ENCODE measurements at places on chromosomes 4 and X.

DNA sequence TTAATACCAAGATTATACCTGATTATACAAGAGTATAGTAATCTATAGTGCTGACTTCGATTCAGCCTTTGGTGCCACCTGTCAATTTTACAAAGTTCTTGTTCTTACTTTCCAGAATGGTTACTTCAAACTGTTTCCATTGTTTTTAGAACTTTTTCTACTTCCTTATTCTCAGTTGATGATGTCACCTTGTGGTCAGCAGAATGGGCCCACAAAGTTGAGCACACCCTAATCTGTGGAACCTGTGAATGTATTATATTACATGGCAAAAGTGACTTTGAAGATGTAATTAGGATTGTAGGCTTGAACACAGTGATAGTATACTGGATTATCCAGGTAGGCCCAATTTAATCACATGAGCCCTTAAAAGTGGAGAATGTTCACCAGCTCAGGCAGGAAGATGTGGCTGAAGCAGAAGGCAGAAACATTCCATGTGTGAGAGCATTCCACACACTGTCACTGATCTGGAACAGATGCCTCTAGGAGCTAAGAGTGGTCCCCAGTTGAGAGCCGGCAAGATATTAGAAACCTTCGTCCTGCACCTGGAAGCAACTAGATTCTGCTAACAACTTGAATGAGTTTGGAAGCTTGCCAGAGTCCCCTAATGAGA, 6.3 kb upstream of the SGMS2 start:
- peak; percentile 44 for DNase-seq

DNA sequence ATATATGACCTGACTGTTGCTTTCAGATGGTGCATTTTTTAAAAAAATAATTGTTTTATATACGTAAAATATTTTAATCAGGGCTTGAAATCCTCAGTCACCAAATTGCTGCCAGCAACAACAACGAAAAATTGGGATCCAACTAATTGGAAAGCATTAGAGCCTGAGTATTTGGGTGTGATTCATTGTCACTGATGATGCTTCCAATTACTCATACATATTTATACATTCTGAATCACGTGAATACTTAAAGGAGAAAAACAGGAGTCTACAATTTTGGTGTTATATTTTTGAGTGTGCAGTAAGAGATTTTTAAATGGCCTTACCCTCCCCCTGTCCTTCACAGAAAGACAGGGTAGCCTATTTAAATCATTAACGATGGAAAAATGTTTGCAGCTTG, 765.6 kb upstream of the TENM3 start:
- DNase-seq = no peak

DNA sequence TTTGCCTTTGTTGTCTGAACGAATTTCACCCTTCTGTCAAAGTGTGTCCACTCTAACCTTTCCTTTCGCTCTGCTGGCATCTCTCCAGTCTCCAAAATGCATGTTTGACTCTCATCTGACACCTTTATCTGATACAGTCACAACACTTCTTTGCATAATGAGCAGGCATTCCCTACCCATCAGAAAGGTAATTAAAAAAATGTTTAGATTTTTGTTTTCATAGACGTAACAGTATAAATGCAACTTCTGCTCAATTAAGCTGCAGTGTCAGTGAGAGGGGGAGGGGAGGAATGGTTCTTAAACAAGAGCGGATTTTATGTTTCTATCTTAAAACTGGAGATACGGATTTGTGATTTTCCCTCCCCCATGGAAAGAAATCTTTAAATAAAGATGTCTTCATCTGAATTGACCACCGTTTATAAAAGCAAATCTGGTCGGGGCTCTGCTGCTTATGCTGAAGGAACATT, 70.2 kb downstream of the CXXC4 start:
- no peak for DNase-seq

DNA sequence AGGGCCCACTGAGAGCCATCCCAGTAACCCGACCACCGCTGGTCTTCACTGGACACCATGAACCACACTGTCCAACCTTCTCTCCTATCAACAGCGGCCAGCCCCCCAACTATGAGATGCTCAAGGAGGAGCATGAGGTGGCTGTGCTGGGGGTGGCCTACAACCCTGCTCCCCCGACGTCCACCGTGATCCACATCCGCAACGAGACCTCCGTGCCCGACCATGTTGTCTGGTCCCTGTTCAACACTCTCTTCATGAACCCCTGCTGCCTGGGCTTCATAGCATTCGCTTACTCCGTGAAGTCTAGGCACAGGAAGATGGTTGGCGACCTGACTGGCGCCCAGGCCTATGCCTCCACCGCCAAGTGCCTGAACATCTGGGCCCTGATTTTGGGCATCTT, 423.8 kb upstream of the EPHA5 start:
- DNase-seq = no peak

GRCh38 chr4:10023806-10024205, 2.5 kb upstream of the SLC2A9 start:
- DNase-seq = no peak

DNA sequence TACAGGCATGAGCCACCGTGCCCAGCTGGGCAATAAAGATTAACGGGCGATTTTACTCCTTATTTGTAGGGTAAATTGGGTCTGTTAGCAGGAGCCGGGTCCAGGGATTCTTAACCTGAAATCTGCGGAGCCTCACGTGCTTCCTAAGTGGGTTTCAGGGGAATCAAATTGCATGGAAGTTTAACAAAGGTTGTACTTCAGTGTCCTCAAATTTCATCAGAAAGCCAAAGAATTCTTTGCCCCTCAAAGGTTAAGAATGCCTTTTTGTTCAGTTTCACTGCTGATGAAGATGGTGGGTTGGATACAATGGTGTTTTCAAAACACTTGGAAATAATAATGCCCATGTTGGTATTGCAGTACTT, 67.9 kb downstream of the AFF1 start:
- DNase-seq = no peak

GRCh38 chr4:71609651-71610050, 174.2 kb downstream of the GC start:
- DNase-seq = no peak

- DNase-seq = no peak
Observed at GRCh38 chrX:116409219-116409618, 27.2 kb upstream of the SLC6A14 start.

DNA sequence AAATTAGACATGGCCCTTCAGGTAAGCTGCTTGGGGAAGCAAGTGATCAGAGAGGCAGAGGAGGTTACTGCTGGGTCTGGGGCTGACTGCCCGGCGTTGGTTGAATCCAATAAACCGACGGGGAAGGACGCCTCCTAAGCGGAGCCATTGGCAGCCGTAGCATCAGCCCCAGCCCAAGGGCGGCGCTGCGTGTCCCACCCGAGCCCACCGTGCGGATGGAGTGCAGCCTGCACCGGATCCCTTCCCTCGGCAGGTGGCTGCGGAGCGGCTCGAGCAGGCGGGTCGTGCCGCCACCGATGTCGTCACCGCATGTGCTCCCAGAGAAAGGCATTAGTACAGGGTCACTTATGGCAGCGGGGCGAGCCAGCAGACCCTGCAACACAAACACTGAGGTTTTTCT, 82.1 kb downstream of the ALPK1 start:
- no peak for DNase-seq

DNA sequence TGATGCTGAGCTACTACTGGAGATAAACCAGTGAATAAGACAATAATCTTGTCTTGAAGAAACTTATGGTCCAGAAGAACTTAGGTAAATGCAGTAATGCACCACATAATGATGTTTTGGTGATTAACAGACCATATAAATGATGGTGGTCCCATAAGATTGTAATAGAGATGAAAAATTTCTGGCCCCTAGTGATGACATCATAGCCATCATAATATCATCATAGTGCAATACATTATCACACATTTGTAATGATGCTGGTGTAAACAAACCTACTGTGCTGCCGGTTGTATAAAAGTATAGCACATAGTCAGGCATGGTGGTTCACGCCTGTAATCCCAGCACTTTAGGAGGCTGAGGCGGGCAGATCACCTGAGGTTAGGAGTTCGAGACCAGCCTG, 846.8 kb downstream of the FSTL5 start:
- no peak for DNase-seq

- no peak for DNase-seq
Observed at GRCh38 chr4:36310216-36310615, 28.8 kb downstream of the DTHD1 start.

DNA sequence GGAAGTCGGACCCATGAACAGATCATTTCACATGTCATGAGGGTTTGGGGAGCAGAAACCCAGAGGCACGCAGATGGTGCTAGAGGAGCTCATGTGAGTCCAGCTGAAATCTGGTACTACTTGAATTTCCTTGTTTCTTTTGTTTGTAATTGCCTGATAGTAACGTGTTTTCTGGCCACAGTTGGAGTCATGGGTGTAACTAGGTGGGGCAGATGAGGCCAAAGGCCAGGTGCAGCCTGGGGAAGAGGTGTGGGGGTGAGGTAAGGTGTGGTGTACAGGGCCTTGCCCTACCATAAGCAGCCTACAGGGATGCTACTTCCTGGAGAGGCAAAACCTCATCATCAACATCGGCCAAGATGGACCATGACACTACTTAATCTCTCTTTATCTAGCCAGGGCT, 271.4 kb downstream of the PTTG2 start:
- DNase-seq = no peak

- DNase-seq = no peak
Observed at GRCh38 chrX:86348669-86349068, 200.4 kb downstream of the DACH2 start.

- DNase-seq = peak; percentile 88
Observed at GRCh38 chr4:140071806-140072205, 82.2 kb downstream of the MAML3 start.

DNA sequence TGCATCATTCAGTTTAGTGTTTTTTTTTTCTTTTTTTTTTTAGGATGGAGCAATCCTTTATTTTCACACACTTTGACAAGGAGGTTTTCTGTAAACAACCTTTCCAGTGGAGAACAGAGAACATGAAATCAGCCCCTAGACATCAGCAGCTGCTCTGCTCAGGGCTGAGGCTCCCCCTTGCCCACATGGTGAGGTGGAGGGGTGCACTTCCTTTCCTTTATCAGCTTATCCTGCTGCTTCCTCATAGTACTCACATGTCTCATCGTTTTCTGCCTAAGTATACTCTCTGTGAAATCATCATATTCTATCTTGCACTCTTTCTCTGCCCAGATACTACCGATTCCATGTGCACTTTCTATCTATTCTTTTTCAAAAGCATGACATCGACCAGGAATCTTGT, 47.6 kb upstream of the PRSS12 start:
- no peak for DNase-seq

- no peak for DNase-seq
Observed at GRCh38 chr4:78984593-78984992, 45.4 kb upstream of the PAQR3 start.

DNA sequence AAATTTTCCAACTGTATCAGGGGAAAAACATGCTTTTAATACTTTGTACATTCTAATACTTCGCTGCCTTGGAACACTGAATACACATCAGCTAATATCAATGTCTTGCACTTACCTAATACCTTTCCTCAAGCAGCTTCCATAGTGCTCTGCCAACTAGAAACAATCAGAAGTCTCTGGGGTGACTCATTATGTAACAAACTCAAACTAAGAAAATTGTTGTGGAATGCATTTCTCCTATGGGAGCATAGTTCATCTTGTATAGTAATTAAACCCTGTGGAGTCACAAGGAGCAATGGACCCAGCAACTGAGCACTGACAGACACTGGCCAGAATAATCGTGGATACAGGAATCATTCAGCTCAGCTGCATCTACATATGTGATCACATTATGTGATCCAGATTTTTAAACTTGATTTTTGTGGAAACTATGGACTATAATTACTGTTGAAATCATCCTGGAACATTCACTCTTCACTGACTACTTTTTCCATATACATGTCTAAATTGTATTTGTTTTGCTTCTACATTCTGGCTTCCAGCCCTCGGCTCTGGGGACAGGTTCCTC, 496.9 kb downstream of the TMA16 start:
- peak; percentile 17 for DNase-seq

DNA sequence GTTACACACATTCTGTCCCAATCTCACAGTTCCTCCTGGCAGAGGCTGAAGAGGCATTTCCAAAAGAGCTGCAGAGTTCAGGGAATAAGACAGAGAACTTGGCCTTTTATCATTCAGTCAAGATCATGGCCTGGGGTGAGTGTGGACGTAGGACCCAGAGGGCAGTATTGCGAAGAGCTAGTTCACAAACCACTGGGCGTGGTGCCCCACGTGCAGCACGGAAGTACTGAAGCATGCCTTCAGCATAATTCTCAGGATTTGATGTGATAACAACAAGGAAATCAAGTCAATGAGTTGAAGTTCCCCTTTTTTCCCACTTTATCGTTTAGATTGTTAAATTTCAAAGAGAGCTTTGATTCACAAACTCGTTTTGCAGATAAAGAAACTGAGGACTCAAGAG, 117.7 kb downstream of the RELL1 start:
- no peak for DNase-seq

DNA sequence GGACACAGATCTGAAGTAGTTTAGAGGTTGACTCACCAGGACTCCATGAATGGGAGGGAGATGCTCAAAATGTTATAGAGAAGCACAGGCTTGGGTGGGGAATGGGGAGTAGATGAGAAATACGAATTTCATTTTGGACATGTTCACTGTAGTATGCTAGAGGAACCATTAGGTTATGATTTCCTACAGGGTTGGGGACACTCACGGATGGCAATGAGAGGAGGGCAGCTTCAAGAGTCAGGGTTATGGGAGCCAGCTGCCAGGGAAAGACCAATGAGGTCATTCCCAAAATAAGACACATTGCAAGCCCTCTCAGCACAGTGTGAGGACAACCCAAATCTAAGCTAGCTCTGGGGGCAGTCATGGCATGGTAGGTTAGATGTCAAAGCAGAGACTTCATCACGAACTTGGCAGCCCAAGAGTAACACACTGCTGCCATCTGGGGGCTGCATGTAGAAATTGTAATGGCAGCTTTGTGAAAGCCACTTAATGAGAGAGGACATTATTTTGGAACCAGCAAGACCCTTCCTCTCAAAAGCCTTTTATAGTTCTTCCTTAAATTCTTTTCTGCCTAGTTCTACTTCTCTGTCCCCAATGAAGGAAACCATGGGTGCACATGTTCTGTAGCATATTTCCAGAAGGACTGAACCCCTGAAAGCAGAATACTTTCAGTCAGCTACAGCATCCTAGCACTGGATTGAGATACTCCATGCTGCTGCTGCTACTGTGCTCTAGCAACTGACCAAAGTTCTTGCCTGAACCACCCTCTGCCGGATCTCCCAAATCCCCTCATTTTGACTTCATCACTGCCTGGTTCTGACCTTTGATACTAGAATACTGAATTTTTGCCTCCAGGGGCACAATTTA, 16.2 kb upstream of the ZCCHC12 start:
- DNase-seq = peak; percentile 42

GRCh38 chrX:27933361-27933760, 47.9 kb downstream of the DCAF8L1 start:
- DNase-seq = no peak

- peak; percentile 81 for DNase-seq
Observed at GRCh38 chr4:166318810-166319525, 445.9 kb downstream of the TLL1 start.

GRCh38 chrX:72123471-72124185, 8.1 kb downstream of the RTL5 start:
- DNase-seq = peak; percentile 81
